ENCODE measurements at places on chromosomes 5 and 9.
A peak's percentile ranks its signal among the peaks of the same experiment; 100 is the strongest.

DNA sequence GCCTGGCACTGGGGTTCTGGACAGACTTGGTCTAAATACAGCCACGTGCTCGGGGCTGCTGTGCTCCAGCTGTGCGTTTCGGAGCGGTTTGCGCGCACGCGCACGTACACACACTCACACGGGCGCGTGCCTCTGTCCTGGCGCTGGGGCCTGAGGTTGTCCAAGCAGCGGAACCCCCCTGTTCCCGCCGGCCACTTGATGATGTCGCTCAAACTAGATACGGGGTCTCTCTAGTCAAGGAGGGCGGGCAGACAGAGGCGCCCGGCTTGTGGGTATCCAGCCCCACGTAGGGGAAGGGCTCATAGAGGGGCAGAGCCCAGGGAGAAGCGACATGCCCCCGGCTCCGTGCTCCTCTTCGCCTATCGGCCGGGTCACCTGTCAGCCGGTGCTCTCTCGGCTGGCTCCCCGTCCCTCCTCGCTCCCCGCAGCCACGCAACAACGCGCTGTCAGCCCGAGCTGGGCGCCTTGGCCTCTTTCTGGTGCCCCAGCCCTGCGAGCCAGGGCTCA lies 8.9 kb downstream of the NR2F1-AS1 start:
- peak; percentile 19 for DNase-seq

DNA sequence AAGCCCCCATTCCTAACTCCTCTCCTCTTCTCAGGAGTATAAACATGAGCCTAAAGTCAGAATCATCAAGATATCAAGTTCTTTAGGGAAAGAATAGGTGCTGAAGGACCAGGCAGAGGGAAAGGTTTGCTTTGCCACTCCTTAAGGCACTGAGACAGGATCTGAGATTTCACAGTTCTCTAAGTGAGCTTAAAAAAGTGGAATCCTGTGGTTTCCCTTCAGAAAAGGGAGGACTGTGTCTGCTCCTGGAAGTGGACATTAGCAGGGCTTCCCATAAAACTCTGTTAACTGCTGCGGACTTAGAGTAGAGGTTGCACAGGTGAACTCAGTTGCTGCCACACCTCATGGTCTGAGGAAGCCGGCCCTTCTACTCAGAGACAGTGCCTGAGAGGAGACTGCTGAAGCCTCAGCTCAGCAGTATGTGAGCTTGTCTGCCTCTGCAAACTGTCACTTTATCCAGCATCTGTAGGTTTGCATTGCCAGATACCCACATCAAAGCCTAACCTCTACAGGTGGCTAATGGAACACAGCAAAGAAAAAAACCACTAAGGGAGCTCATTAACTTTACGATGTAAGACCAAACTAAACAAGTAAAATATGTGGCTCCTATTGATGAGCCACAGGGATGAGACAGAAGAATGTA lies 42.9 kb downstream of the RIC1 start:
- no peak for DNase-seq

GRCh38 chr5:122183098-122183787 lies 53.9 kb downstream of the ZNF474 start:
- peak; percentile 91 for DNase-seq

DNA sequence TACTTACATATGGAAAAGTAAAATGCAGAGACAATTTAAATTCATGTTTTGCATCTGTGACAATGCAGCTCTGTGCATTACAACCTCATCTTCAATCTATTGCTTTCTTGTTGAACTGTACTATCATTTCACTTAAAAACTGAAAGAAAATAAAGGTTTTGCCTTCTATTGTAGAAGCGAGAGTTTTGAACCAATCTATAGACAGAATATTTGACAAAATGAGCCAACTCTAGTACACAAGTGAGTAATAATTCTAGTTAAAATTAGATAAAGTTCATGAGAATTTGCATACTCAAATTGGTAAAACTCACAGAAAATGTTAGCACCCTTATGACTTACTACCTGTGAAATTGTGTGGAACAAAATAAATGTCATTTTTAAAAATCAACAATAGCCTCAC lies 123.7 kb downstream of the EDIL3 start:
- no peak for DNase-seq

GRCh38 chr5:72465066-72465465 lies 42.1 kb downstream of the ZNF366 start:
- DNase-seq: no peak

GRCh38 chr9:130490981-130491380 lies 46.2 kb downstream of the ASS1 start:
- DNase-seq: no peak

- DNase-seq: peak; percentile 60
These were observed at the start of gene GCNT4 for GRCh38 chr5:75052192-75053053. Gene GCNT4, minus strand, starts transcription at chr5:75052558. Its CDS starts 22,521 bp downstream, at chr5:75030037.

DNA sequence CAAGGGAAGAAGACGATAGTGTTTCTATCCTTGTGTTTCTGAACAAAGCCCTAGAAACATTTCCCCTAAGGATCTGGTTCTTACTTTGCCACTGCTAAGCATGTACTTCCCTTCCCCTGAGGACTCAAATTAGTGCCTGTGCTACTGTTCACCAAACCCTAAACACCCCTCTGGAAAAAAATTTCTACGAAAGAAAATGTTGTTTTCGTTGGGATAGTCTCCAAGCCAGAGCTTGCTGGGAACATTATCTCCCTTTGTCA lies 294.6 kb downstream of the BNC2 start:
- DNase-seq: no peak

GRCh38 chr5:171614971-171615653 lies 170.5 kb upstream of the SMIM23 start:
- DNase-seq: peak; percentile 70
